ENCODE measurements at places on chromosomes 3 and 15. TPM values are rescaled to one million over a fixed set of nuclear protein-coding genes. Genes with fewer than 3 reads are reported as not detected.

- no peak for DNase-seq
- no peak overlapping the region for H3K4me3 ChIP-seq
- H3K4me1 ChIP-seq: peaks cover 4% of the 10 kb centered on the region
- no peak overlapping the region for H3K27ac ChIP-seq
- no peaks in the 10 kb centered on the region for H3K36me3 ChIP-seq
Observed at GRCh38 chr3:127139601-127140500, 53.1 kb upstream of the PRR23E start.

GRCh38 chr3:127961124-127961523 lies 46.1 kb downstream of the KBTBD12 start:
- H3K4me3 ChIP-seq: no peak overlapping the region
- peaks cover 6% of the 10 kb centered on the region for H3K4me1 ChIP-seq
- no peaks in the 10 kb centered on the region for H3K27me3 ChIP-seq
- no peak for DNase-seq
- no peak overlapping the region for H3K27ac ChIP-seq

DNA sequence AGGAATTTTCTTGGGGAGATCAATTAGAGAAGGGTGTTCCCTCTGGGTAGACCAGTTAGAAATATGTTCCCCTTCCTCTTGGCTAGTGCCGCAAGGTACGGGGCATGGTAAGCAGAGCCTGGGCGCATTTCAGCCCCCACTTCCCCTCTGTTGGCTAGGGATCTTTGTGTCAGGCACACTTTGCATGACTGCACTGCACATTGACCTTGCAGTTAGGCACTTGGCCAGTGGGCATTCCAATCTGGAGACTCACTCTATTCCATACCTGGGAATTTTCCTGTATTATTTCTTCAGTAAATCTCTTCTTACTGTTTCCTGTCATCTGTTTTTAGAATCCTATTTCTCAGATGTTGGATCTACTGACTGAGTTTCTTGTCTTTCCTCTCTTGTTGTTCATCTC lies 30.0 kb upstream of the CACNA1D start:
- DNase-seq: no peak
- H3K4me1 ChIP-seq: no peaks in the 10 kb centered on the region
- no peaks in the 10 kb centered on the region for H3K27me3 ChIP-seq
- no peaks in the 10 kb centered on the region for H3K36me3 ChIP-seq
- no peak overlapping the region for H3K4me3 ChIP-seq

DNA sequence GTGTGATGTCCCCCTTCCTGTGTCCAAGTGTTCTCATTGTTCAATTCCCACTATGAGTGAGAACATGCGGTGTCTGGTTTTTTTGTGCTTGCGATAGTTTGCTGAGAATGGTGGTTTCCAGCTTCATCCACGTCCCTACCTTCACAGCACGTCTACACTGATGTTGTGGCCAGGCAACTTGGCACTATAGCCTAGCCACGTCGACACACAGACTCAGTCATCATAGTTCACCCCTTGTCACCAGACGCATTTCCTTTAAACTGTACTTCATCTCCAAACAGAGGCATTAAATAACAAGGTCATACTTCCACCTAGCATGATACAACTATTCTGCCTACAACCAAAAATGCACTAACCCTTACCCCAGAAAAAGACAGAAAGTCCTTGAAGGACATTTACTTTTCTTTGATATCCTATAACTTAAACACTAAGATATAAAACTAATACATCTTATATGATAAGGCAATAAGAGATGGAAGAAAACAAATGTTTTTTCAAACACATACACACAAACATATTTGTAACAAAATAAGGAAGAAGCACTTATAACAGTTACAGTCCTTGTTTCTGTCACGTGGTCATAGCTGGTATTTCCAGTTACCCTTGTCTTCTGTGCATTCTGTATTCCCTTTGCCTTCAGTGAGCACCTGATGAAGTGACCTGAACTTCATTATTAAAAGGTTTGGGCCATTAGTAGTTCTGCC lies 121.4 kb downstream of the KLF13 start:
- peaks cover 22% of the 10 kb centered on the region for H3K4me1 ChIP-seq
- no peaks in the 10 kb centered on the region for H3K36me3 ChIP-seq
- DNase-seq: no peak
- no peak overlapping the region for H3K4me3 ChIP-seq

Gene TMIE
- total RNA-seq: 0.23 TPM

DNA sequence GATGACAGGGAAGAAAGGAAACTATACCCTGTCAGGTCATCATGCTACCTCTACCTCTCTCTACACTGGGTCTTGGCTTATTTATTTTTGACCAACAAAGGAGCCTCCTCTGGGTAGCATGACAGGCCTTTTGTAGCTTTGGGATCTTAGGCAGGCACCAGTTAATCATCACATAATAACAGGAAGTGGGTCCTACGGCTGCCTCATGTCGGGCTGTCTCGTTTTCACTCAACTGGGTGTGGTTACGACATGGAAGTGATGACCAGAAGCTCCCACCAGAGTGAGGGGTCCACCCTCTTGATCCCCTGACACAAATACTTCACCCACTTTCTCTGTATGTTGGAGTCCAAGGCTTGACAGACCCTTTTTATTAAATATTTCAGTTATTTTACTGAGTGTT lies 105.3 kb downstream of the CD47 start:
- DNase-seq: no peak
- H3K27ac ChIP-seq: no peak overlapping the region
- H3K4me1 ChIP-seq: peaks cover 19% of the 10 kb centered on the region
- H3K4me3 ChIP-seq: no peak overlapping the region
- H3K27me3 ChIP-seq: peaks cover 4% of the 10 kb centered on the region
- no peaks in the 10 kb centered on the region for H3K36me3 ChIP-seq

- DNase-seq: no peak
- no peak overlapping the region for H3K4me3 ChIP-seq
- H3K27me3 ChIP-seq: no peaks in the 10 kb centered on the region
Observed at GRCh38 chr15:46315434-46315833, 680.6 kb downstream of the SQOR start.

DNA sequence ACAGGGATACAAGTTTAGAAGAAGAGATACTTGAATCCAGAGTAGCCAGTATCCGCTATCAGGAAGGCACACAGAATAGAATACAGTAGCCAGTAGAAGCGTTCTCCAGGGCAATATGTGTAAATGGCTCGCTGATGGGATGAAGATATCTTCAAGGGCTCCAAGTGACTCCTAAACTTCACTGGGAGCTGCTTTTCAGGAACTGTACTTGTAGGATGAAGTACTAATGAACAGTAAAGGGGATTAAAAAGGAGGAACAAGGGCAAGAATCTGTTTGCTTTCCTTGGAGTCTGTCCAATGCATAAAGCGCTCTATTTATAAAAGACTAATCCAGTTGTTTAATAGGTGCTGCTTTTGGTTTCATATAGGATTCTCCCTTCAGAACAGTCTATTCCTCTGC lies 78.4 kb downstream of the THRB start:
- H3K27ac ChIP-seq: no peak overlapping the region
- H3K27me3 ChIP-seq: no peaks in the 10 kb centered on the region
- no peak overlapping the region for H3K4me3 ChIP-seq
- no peaks in the 10 kb centered on the region for H3K36me3 ChIP-seq
- DNase-seq: no peak
- no peaks in the 10 kb centered on the region for H3K4me1 ChIP-seq

GRCh38 chr15:64387562-64388168 lies at the start of gene TRIP4:
Gene TRIP4 (plus strand): TSS chr15:64387836. CDS start chr15:64387864, 28 bp downstream.
- peaks cover 14% of the 10 kb centered on the region for H3K4me1 ChIP-seq
- H3K36me3 ChIP-seq: peaks cover 4% of the 10 kb centered on the region
- peak; percentile 92 for DNase-seq
- H3K27me3 ChIP-seq: no peaks in the 10 kb centered on the region
- peak within 1 kb of the TSS; percentile 99 for H3K4me3 ChIP-seq
- peak within 1 kb of the TSS; percentile 97 for H3K27ac ChIP-seq

DNA sequence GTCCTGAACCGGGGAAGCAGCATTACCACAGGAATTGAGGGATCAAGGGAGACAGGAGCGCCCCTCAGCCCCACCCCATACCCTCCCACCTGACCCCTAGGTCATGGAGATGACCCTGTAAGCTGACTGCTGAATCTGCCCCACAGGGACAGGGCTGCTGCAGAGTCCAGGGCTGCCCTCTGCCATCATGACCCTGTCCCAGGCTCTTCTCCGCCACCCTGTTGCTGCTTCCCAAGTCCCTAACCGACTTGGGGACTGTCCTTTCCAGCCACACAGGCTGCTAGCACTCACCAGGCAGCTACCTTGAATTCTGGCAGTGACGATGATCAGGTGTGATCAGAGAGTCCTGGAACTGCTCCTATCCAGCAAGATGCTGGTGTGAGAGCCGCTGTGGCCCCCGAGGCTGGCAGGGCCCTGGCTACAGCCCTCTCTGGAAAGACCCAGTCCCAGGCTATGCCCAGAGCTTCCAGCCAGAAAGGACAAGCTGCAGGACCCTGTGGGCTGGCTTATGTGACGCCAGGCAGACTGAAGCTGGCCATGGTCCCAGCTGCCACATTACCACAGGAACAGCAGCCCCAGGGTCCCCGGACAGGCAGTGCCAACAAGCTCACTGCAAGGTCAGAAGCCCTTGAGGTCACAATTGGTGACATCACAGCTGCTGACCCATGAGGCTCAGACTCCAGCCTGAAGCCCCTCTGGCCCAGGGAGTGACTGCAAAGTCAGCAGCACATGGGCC lies at the start of gene C3orf22:
Gene C3orf22 (minus strand): TSS at position 597 of the 736 bp plus-strand sequence. CDS start 5,542 bp downstream, outside the sequence.
- peak; percentile 2 for DNase-seq
- H3K27ac ChIP-seq: no peak within 1 kb of the TSS
- H3K36me3 ChIP-seq: no peaks in the 10 kb centered on the region
- no peak within 1 kb of the TSS for H3K4me3 ChIP-seq
- H3K4me1 ChIP-seq: no peaks in the 10 kb centered on the region

DNA sequence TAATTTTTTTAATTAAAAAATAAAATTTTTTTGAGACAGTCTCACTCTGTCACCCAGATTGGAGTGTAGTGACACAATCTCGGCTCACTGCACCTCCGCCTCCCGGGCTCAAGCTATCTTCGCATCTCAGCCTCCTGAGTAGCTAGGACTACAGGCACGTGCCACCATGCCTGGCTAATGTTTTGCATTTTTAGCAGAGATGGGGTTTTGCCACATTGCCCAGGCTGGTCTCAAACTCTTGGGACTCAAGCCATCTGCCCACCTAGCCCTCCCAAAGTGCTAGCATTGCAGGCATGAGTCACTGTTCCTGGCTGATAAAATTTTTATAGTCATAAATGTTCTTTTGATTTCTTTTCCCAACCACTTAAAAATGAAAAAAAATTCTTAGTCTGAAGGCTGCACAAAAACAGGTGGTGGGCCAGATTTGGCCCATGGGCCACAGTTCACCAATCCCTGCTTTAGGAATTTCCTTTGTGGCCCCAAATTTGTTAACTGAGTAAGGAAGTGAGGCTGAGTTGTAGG lies 9.2 kb downstream of the UBA5 start:
- DNase-seq: no peak
- H3K27ac ChIP-seq: no peak overlapping the region
- H3K36me3 ChIP-seq: peaks cover 4% of the 10 kb centered on the region
- peaks cover 23% of the 10 kb centered on the region for H3K4me1 ChIP-seq

Gene DGKG
- total RNA-seq: 0.54 TPM

Gene CHST2
- total RNA-seq: 12.9 TPM

Gene TNK2
- total RNA-seq: 135 TPM

- no peak overlapping the region for H3K27ac ChIP-seq
- no peaks in the 10 kb centered on the region for H3K27me3 ChIP-seq
- no peak overlapping the region for H3K4me3 ChIP-seq
- H3K4me1 ChIP-seq: peaks cover 13% of the 10 kb centered on the region
- no peaks in the 10 kb centered on the region for H3K36me3 ChIP-seq
Observed at GRCh38 chr15:66803182-66803729, 101.2 kb downstream of the SMAD6 start.

Gene NIPA2
- 81.0 TPM for total RNA-seq

DNA sequence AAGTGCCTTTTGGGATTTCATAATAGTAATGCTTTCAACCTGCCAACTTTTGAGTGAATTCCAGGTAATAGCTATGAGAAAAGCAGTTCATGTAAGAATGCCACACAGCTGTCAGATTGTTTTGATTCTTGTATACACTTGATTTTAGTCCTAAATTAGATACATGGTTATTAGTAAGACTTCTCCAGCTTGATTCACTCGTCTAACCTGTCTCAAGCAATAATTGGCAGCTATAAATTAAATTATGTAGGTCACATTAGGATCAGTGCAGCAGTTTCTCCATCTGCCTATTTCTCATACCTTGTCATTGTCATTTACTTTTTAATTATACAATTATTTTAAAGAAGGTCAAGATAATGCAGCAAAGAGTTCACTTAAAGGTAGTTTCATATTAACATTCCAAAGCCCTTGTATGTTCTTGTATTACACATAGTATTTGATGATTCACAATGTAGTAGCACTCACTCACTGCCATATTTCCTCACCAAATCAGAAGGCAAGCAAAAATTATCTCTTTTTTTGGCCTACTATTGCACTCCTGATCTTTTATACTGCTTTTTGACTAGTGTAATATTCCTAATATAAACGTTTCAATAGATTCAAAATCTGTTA lies 10.9 kb upstream of the CRYBG3 start:
- no peak for DNase-seq
- no peak overlapping the region for H3K27ac ChIP-seq
- H3K4me3 ChIP-seq: no peak overlapping the region
- H3K4me1 ChIP-seq: no peaks in the 10 kb centered on the region

DNA sequence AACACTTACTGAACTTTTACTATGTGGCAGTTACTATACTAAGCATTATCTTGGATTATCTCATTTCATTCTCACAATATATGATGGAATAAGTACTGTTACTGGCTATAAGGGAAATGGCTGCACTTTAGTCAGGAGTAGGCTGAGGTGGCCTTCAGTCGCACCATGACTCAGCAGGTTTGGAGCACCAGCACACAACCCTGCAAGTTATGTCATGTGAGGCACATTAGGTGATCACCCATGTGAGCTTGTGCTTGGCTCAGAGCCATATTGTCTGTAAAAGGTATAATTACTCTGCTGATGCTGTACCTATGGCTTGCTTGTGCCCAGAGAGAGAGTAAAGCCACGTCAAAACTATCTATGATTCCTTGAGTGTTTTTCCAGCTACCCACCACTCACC lies 54.1 kb upstream of the TIPARP start:
- H3K36me3 ChIP-seq: no peaks in the 10 kb centered on the region
- no peak overlapping the region for H3K4me3 ChIP-seq
- peaks cover 3% of the 10 kb centered on the region for H3K4me1 ChIP-seq
- no peak for DNase-seq

Gene SYNM
- 1.7 TPM for total RNA-seq

DNA sequence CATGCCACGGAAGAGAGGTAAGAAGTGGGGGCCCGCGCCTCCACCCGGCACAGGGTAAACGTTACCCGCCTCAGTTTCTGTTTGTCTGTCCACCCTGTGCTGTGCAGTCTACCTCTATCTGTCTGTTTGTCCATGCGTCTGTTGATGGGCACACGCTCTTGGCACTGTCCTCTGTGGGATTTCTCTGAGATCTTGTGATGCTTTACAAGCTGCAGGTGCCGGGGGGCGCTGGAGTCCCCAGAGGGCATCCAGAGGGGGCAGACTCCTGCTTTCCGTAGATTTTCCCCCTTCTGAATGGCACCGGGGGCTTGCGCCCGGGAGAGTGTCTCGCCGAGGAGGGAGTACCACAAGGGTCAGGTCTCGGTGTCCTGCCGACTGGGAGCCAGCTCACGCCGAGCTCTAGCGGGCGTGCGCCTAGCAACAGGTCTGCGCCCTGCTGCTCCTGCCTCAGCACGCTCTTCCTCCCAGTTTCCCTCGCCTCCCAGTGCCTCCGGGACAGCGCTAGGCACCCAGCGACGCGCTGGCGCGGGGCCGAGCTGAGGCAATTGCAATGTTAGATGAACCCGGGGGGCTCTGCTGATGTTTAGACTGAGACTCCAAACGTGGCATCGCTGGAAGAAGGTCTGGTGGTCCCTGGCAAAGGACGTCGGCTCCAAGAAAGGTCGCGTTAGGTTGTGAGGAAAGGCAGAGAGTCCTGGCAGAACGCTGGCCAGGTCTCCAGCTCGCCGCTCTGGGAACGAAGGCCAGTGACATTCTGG lies 667 bp downstream of the CEMIP start:
- H3K4me1 ChIP-seq: peaks cover 21% of the 10 kb centered on the region
- peaks cover 7% of the 10 kb centered on the region for H3K27me3 ChIP-seq
- peak overlapping the region; percentile 1 for H3K4me3 ChIP-seq
- no peak overlapping the region for H3K27ac ChIP-seq
- peak; percentile 33 for DNase-seq

Gene MORC1
- total RNA-seq: 0.10 TPM

Gene CGNL1
- 238 TPM for total RNA-seq

Data from endothelial cell (in vitro differentiated cells).